Aorta (tissue), 5 donors: ENCODE measurements at places on chromosomes 12 and 14. TPM values are rescaled to one million over a fixed set of nuclear protein-coding genes. Genes with fewer than 3 reads are reported as not detected.
A peak's percentile ranks its signal among the peaks of the same experiment; 100 is the strongest.

GRCh38 chr14:93946104-93946503 lies 19.0 kb downstream of the FAM181A start:
- H3K36me3 ChIP-seq = peaks cover 8% of the 10 kb centered on the region
- no peaks in the 10 kb centered on the region for H3K27me3 ChIP-seq
- H3K4me1 ChIP-seq = no peaks in the 10 kb centered on the region
- no peak overlapping the region for H3K27ac ChIP-seq
- no peak for DNase-seq

DNA sequence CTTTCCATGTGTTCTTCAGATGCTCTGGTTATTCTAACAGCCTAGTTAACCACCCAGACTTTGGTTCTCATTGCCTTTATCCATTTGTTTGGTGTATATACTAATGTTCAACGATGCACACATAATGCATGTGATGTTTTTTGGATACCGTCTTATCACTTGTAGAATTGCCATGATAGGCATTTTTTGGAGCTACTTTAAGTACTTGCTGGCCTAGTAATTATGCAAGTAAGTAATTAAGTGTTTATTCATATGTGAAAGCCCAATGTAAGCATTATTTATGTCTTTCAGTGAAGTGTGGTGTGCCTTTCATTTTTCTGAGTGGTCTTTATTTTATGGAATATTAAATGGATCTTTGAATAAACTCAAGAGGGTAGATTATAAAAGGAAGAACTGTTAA lies 14.2 kb downstream of the RAP1B start:
- no peaks in the 10 kb centered on the region for H3K27me3 ChIP-seq
- no peak overlapping the region for H3K27ac ChIP-seq
- no peak for DNase-seq
- H3K4me3 ChIP-seq = no peak overlapping the region

DNA sequence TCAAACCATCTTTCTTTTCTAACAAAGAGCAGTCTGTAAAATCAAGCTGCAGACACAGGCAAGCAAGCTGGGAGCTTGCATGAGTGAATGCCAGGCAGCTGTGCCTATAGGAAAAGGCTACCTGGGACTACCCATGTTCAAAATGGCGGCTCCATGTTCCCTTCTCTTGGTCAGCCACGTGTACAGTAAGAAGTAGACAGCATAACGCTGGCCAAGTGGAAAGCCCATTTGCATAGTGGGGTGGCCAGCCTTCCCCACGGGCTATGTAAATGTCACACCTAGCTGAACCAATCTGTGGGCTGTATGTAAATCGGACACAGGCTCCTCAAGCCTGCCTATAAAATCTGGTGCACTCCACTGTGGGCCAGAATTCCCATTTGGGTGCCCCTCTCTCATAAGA lies 117.1 kb downstream of the SYT10 start:
- H3K36me3 ChIP-seq = no peaks in the 10 kb centered on the region
- no peak overlapping the region for H3K4me3 ChIP-seq
- no peaks in the 10 kb centered on the region for H3K27me3 ChIP-seq
- no peak overlapping the region for H3K27ac ChIP-seq
- no peak for DNase-seq

DNA sequence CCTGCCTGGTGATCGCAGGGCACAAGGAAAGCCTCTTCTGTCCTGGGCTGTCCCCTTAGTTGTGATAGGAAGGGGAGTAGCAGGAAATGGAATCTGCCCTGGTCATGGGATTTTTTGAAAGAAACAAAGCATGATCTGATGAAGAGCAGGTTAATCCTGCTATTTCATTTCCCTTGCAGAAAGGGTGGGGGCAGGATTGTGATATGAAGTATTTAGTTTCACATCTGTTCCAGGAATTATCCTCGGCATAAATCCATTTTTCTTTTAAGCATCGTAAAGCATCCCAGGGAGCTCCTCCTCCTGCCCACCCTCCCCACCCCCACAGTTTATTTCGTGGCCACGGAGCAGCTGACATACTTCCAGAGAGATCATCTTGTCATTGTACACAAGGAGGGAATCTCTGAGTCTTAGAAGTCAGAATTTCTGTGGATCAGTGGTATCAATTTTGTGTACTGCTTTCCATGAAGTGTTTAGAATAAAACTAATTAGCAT lies 53.1 kb downstream of the TGFB3 start:
- no peak for DNase-seq
- no peak overlapping the region for H3K4me3 ChIP-seq
- no peaks in the 10 kb centered on the region for H3K4me1 ChIP-seq
- H3K27me3 ChIP-seq = no peaks in the 10 kb centered on the region
- H3K27ac ChIP-seq = no peak overlapping the region

DNA sequence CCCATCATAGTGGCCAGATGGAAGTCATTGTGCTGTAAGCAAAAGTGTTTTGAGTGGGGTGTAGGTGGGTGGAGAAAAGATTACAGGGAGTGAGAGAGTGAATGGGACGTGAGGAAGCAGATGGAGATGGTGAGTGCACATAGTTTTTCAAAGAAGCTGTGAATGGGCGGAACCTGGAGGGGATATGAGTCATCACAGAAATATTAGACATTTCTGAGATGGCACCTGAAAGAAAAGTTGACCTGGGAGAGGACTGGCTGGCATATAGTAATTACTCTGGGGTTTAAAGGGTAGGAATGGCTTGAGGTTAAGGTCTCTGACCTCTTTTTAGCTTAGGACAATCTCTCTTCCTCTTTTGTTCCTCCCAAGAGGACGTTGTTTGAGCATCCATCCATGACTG lies 50.5 kb downstream of the ANO4 start:
- no peaks in the 10 kb centered on the region for H3K27me3 ChIP-seq
- H3K36me3 ChIP-seq = no peaks in the 10 kb centered on the region
- no peak for DNase-seq
- H3K4me3 ChIP-seq = no peak overlapping the region
- no peaks in the 10 kb centered on the region for H3K4me1 ChIP-seq

DNA sequence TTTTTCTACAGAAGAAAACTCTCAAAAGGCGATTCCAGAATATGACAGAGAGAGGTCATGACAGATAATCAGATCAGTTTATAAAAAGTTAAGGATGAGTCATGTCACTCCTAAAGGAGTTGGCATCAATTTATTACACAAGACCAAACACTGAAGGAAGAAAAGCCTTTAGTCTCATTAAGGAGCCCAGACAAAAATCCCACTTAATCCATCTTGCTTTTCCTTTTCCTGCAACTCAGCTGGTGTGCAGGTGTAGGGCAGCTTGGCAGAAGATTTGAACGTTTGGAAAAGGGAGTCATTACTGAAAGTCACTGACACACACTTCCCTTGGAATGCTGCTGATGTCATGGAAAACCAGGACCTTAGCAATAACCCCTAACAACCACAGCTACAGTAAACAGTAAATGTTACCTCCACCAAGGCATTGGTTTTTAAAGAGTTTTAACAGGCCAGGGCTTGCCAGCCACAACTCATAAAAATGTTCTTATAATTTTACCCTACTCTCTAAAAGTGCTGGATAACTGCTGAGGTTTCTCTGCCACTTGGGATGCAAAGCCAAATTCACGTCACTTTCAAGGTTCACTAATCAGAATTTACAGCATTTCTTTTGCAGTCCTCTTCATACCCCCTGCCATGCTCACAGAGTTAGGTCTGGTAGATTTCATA lies 320.6 kb downstream of the RAD51B start:
- peaks cover 2% of the 10 kb centered on the region for H3K27me3 ChIP-seq
- peak overlapping the region; percentile 90 for H3K27ac ChIP-seq
- H3K36me3 ChIP-seq = no peaks in the 10 kb centered on the region
- DNase-seq = peak; percentile 46
- H3K4me3 ChIP-seq = no peak overlapping the region

- H3K4me1 ChIP-seq = peaks cover 6% of the 10 kb centered on the region
- no peaks in the 10 kb centered on the region for H3K27me3 ChIP-seq
- H3K4me3 ChIP-seq = no peak overlapping the region
- H3K27ac ChIP-seq = no peak overlapping the region
Measured at GRCh38 chr12:29039013-29039412, 110.1 kb upstream of the FAR2 start.

SOAT2 gene
- 1.2 TPM for total RNA-seq

- H3K4me3 ChIP-seq = no peak overlapping the region
- H3K27me3 ChIP-seq = no peaks in the 10 kb centered on the region
- H3K36me3 ChIP-seq = no peaks in the 10 kb centered on the region
- no peak overlapping the region for H3K27ac ChIP-seq
Measured at GRCh38 chr12:94140556-94140955, 7.8 kb upstream of the PLXNC1 start.

BCL11B gene
- 0.58 TPM for total RNA-seq

DNA sequence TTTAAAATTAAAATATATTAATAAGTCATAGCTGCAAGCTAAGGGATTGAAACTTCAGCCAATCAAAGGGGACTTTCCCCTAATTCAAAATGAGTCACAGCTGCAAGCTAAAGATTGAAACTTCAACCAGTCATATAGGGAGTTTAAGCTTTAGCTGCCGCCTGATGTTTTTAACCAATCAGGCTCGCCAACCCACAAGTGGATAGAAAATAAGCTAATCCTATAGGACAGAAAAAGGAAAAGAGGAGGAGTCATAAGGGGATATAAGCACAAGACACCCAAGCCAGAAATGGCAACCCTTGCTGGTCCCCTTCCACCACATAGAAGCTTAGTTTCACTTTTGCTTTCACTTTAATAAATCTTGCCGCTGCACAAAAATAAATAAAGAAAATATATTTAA lies 1154.6 kb downstream of the GALC start:
- no peak overlapping the region for H3K4me3 ChIP-seq

DNA sequence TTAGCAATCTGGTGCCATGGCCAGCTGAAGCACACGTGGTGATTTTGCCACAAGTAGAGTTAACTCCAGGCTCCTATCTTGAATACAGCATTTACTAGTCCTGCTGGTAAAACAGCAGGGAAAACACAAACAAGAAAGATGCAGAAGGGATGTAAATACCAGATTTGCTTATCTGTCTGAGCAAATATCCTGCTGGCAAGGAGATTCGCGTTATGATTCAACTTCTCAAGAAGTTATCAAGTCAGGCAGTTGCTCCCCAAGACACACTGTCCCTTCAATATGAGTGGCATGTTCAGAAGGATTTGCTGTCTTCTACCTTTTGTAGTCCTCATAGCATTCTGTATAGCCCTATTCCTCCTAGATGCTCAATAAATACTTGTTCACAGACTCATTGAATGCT lies 171.2 kb upstream of the EGLN3 start:
- H3K4me3 ChIP-seq = no peak overlapping the region
- DNase-seq = no peak
- no peaks in the 10 kb centered on the region for H3K36me3 ChIP-seq
- H3K27ac ChIP-seq = no peak overlapping the region
- H3K4me1 ChIP-seq = no peaks in the 10 kb centered on the region

GDF3 gene
- 0.30 TPM for total RNA-seq

VDR gene
- total RNA-seq = 7.9 TPM

- no peak overlapping the region for H3K27ac ChIP-seq
- H3K4me1 ChIP-seq = no peaks in the 10 kb centered on the region
- no peak for DNase-seq
- no peaks in the 10 kb centered on the region for H3K36me3 ChIP-seq
- H3K4me3 ChIP-seq = no peak overlapping the region
- H3K27me3 ChIP-seq = no peaks in the 10 kb centered on the region
Measured at GRCh38 chr14:32354716-32355115, 25.6 kb downstream of the AKAP6 start.

DNA sequence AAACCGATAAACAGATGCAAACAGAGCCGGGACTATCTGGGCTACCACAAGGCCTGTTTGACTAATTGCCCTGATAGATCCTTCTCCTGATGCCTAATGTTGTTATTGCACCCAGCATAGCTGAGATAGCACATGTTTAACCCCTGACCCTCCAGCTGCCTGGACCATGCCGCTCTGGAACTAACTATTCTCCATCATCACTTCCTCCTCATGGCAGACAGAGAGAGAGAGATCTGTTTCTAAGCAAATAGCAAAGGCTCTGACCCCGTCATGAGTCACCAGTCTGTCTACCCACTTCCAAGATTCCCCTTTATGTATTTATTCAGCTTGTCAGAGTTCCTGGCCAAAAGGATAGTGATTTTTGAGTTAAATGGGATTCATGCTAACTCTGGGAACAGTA lies 58.2 kb upstream of the FLRT2 start:
- H3K4me1 ChIP-seq = no peaks in the 10 kb centered on the region
- no peaks in the 10 kb centered on the region for H3K27me3 ChIP-seq
- H3K27ac ChIP-seq = no peak overlapping the region
- no peak overlapping the region for H3K4me3 ChIP-seq
- H3K36me3 ChIP-seq = no peaks in the 10 kb centered on the region

DNA sequence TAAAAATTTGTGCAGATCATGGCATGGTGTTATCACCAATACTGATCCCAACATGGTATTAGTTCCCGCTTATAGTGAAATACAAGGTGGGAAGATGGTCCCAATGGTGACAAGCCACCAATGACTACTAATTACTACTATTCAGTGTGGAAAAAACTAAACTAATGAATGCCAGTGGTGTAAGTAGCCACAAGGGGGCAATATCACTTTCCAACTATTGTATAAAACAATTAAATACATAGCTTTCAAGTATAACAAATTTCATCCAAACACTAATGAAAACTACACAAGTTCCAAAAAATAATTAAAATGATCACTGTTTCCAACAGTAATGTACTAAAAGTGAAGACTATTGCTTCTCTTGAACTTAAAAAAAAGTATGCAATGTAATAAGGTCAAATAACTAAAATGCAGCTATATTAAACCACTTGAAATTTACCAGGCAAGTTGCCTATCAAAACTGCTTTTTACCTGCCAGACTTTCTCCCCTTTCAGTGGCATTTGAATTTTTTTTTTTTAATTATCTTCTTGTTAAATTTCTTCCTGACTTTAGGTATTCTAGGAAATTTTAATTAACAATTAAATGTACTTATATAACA lies 58.0 kb downstream of the PAPLN start:
- H3K27ac ChIP-seq = no peak overlapping the region
- DNase-seq = no peak
- no peak overlapping the region for H3K4me3 ChIP-seq

CDKN3 gene
- total RNA-seq = 8.1 TPM

DNA sequence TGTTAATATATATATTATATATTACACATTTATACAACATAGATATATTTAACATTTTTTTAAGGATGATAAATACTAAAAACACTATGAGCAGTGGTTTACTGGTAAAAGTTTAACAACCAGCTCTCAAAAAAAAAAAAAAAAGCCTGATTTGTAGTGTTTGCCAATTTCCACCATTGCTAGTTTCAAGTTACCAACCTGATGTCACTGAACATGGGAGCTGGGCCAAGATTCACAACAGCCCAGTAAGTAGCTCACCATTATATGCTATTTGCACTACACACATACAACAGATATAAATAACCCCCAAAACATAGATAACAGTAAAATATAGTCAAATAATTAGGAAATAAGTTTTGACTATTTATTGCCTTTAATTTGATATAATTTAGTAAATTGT lies 28.9 kb upstream of the TMX1 start:
- no peak overlapping the region for H3K4me3 ChIP-seq
- no peaks in the 10 kb centered on the region for H3K36me3 ChIP-seq
- no peaks in the 10 kb centered on the region for H3K4me1 ChIP-seq

PNP gene
- total RNA-seq = 54.1 TPM

SERPINA10 gene
- total RNA-seq = not detected

GRCh38 chr12:65615118-65615517 lies 209.2 kb upstream of the HMGA2 start:
- H3K4me3 ChIP-seq = no peak overlapping the region
- no peaks in the 10 kb centered on the region for H3K4me1 ChIP-seq
- no peak overlapping the region for H3K27ac ChIP-seq
- DNase-seq = no peak
- H3K27me3 ChIP-seq = no peaks in the 10 kb centered on the region

AKAP5 gene
- 2.9 TPM for total RNA-seq

RNASE1 gene
- total RNA-seq = 264 TPM

KRT2 gene
- total RNA-seq = not detected

GRCh38 chr12:41466802-41467201 lies 278.7 kb downstream of the PDZRN4 start:
- H3K27ac ChIP-seq = no peak overlapping the region
- H3K36me3 ChIP-seq = peaks cover 2% of the 10 kb centered on the region
- no peak overlapping the region for H3K4me3 ChIP-seq
- H3K27me3 ChIP-seq = no peaks in the 10 kb centered on the region
- H3K4me1 ChIP-seq = no peaks in the 10 kb centered on the region
